Foreskin keratinocyte (primary cell): ENCODE measurements at places on chromosomes 11 and 22.

DNA sequence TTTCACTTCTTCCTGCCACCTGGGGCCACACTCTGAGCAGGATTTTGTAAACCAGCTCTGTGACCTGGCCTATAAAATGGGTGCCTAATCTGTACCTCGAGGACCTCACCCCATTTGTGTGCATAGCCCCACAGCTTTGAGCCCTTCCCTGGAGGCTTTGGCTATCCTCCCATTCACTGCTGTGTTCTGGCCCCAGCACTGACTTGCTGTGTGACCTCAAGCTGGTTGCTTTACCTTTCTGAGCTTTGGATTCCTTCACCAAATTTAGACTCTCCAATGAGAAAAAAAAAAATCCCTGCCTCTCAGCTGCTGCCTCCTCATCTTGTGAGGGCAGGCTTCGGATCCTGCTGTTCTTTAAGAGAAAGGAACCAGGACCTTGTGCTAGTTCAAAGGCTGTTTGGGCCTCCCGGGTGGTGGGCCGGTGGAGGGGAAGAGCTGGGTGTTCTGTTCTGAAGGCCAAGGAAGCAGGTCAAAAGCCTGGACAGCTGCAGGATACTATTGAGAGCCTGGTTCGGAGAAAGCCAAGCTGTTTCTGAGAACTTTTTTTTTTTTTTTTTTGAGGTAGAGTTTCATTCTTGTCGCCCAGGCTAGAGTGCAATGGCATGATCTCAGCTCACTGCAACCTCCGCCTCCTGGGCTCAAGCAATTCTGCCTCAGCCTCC is 1.1 kb upstream of the PYGM start:
- DNase-seq = no peak

DNA sequence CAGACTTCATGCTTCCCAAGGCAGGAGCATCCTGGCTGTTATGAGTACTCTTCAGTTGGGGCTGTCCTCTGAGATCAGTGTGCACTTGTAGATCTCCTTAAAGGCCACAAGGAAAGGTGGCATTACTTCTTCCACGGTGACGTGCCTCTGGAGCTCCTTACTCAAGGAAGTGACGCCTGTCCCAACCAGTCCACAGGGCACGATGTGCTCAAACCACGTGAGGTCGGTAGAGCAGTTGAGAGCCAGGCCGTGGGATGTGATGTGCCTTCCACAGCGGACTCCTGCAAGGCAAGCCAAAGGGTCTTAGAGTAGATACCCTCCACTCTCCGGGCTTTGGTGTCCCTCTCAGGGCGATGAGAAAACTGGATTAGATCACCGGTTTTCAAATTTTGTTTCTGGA is 1.4 kb downstream of the LIPT2 start:
- no peak for DNase-seq

DNA sequence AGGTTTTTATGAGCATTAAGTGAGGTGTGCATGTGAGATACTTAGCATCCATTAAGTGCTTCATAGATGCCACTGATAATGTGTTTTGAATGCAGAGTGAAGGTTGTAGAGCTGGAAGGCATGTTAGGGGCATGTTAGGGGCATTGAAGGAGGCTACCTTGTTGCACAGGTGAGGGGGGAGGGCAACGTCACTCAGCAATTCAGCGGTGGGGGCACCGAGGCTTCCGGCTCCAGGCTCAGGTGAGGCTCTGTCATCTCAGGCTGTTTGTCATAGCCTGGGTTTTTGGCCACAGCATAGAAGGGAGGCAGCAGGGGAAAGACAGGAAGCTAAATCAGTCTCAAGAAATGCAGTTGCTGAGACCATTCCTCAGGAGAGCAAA is 299.0 kb downstream of the NTM start:
- DNase-seq = no peak

DNA sequence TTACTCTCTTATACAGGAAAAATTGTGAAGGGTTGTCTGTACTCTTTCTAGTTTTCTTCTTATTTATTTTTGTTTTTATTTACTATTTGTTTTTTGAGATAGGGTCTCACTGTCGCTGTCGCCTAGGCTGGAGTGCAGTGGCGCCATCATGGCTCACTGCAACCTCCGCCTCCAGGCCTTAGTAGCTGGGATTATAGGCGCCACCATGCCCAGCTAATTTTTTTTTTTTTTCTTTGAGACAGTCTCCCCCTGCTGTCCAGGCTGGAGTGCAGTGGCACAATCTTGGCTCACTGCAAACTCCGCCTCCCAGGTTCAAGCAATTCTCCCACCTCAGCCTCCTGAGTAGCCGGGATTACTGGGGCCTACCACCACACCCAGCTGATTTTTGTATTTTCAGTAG is 18.4 kb downstream of the CUL5 start:
- no peak for DNase-seq
